ENCODE measurements at places on chromosomes 3 and 15.
A peak's percentile ranks its signal among the peaks of the same experiment; 100 is the strongest.

DNA sequence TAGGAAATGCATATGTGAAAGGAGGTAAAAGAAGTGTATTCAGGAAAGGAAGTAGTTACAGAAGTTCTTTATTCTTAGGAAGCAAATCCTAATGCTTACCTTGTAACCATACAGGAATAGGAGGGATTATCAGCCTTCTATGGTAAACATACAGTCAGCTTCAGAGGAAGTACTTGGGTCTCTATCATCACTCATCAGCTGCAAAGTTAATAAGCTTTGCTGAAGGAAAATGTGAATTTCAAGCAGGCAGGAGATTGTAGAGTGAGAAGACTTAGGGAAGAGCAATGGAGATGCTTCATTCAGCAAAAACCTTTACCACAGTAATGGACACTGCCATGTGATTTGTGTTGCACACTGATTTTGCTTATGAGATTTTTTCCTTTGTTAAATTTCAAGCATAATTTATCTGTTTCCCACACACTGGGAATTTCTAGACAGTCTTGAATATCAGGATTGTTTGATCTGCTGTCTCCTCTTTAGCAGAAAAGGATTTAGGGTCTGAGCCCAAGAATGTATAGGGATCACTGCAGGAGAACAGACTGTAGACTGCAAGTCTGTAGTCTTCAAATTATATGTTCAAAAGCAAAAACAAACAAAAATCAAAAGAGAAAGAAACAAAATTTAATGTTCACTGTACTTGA lies 150.8 kb downstream of the ZNF609 start:
- no peak for DNase-seq

DNA sequence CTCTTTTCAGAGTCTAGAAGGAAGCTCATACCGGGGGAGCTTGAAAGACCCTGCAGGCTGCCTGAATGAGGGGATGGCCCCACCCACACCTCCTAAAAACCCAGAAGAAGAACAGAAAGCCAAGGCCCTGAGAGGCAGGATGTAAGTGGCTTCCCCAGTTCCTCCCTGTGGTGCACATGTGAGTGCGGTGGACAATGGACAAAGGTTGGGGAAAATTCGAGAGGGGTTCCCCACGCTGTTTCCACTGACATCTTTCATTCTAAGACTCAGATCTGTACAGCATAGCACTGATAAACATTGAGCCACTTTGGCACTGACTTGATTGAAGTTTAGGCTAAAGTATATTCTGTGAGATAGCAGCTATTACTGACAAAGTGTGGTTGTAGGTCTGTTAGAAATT lies 79.5 kb upstream of the UMPS start:
- DNase-seq: no peak

GRCh38 chr3:27712136-27713077 lies 9.7 kb downstream of the EOMES start:
- DNase-seq: peak; percentile 64

- no peak for DNase-seq
Measured at GRCh38 chr15:51680321-51680720, 982 bp upstream of the SCG3 start.

DNA sequence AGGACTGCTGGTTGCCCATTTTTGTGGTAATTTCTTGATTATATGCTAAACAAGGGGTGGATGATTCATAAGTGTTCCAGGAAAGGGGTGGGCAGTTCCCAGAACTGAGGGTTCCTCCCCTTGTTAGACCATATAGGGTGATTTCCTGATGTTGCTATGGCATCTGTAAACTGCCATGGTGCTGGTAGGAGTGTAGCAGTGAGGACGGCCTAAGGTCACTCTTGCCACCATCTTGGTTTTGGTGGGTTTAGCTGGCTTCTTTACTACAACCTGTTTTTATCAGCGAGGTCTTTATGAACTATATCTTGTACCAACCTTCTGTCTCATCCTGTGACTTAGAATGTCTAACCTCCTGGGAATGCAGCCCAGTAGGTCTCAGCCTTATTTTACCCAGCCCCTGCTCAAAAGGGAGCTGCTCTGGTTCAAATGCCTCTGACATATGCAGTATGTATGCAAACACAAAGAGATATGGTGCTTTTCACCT lies 46.2 kb downstream of the C3orf38 start:
- no peak for DNase-seq

DNA sequence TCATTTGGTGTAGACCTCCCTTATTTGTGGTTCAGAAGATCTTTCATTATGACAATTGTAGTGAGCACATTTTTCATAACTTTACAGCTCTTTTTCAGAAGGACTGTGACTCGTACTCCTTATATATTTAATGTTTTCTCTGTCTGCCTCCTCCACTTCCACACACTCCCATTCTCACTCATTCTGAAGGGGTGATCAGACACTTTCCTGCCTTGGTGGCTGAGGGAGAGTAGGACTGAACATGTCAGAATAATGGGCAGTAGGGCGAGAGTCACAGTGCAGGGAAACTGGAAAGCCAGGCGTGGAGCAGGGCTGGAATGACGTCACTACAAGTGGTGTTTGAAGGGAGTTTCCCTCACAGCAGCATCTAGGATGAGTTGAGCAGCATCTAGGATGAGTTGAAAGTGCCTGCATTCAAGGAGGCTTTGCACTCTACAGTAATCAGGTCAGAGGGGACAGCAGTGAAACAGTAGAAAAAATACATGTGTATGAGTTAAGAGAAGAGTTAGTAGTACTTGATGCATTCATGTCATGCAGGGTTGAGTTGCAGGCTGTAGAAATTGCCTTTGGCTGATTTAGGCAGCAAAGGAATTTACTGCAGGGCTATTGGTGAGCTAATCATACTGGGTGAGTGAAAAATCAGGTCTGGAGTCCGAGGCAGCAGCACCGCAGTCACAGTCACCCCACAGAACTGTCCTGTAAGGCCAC lies 36.3 kb upstream of the FBXL22 start:
- no peak for DNase-seq

GRCh38 chr3:121998030-121998580 lies 23.9 kb downstream of the ILDR1 start:
- DNase-seq: no peak

DNA sequence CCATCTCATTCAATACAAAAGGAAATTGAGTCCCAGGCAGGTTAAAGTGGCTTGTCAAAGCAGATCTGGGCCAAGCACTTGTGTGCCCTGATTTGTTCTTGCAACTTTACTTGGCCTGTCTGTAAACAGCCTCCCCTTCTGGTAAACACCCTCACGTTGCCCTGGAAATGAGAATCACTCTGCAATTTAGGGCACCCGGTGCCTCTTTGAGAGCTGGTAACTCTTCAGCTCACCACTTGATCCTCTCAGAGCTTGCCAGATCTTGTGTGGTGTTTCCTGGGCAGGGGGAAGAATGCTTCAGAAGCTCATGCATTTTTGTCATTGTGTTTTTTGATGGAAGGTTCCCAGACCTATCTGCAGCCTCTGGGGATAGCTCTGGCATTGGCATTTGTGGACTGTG lies 11.3 kb downstream of the MED12L start:
- DNase-seq: no peak

DNA sequence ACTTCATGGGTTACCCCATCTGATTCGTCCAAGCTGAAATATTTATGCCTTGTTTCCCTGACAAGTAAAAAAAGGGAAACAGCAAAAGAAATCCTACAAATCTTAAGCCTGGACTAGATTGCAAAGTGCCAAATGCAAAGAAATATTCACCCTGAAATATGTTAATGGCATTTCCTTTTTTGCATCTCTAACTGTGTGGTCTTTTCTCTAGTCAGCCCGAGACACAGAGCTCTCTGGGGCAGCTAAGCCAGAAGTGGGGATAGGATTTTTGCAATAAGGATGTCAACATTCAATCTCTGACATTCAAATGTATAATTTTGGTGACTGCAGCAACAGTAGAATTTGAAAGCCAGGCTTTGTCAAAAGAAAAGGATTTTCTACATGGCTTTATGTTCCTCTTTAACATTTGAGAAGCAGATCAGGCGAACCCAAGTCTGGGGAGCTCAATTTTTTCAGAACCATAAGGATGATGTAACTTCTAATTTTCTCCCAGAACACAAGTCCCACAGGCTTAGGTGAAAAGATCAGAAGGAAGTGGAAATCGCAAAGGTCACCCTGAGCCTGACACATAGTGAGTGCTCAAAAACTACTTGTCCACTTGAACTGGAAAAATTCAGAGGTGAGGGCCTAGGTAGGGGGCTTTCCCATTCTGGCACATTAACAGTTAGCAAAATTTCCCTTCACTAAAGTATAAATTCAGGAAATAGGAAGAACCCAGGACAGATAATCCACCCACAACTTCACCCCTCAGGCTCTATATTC lies 28.2 kb upstream of the KCNMB3 start:
- no peak for DNase-seq

DNA sequence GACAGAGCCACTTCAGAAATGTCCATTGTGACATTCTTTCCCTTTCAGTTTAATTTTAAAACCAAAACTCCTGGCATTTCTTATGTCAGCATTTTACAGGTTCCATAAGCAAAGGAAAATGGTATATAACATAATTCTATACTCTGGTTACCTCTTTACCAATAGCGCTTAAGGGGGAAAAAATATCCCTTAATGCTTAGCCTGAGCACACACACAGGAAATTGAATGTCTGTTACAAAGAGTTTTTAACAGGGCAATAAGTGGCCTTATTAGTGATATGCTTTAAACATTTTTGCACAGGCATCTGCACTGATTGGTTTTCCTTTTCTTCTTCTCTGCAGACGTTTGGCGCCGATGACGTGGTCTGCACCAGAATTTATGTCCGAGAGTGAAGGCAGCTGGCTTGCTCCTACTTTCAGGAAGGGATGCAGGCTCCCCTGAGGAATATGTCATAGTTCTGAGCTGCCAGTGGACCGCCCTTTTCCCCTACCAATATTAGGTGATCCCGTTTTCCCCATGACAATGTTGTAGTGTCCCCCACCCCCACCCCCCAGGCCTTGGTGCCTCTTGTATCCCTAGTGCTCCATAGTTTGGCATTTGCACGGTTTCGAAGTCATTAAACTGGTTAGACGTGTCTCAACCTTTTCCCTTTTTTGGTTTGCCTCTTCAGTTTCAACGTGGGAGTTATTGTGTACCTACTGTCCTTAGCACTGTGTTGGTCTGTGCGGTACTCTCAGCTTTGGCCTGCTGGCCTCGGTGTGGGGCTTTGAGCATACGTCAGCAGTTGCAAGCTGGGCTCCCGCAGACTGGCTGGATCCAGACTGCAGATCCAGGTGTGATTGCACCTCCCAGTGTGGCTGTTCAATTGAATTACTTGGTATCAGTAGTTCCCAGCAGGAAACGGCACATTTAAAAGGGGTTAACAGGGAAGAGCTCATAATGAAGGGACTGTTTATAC lies 7.7 kb downstream of the CRABP1 start:
- no peak for DNase-seq
